Kidney epithelial cell (primary cell): ENCODE measurements at places on chromosomes 1 and 21. TPM values are rescaled to one million over a fixed set of nuclear protein-coding genes. Genes with fewer than 3 reads are reported as not detected.

The CSTB gene
- 27.9 and 28.4 TPM in 2 replicates for total RNA-seq

DNA sequence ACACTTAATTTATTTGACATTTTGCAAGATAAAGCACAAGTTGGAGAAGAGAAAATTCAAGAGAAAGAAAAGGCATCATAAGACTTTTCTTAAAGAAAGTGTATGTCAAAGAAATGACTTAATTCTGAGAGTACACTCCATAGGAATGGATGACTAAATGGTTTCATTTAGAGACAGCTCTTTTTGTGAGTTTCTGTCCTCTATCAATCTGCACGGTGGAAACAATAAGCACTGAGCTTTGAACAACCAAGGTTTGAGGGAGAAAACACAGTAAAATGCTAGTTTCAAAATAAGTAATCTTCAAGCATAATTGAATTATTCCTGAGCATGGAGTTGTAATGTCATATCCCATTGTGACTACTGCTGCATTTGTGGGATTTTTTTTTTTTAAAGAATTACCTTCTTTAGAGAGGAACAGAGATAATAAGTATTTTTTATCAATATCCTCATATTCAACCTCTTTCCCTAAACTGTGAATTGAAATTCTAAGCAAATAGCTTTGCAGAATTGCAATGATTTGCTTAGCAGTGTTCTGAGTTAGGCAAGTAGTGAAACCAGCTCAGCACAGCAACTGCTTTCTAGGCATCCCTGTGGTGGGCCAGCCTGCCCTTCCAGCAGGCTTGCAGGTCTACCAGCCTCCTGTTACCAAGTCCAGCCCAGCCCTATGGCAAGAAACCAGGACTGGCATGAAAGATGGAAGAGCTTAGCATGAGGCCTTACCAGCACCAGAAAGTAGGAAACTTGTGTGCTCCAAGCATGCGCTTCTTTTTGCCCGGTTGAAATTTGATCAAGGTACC, 38.2 kb downstream of the KCNJ6 start:
- no peak for DNase-seq

GRCh38 chr21:33121715-33122475, 52.0 kb downstream of the OLIG1 start:
- no peak for DNase-seq

- DNase-seq, result no peak
Observed at GRCh38 chr21:36456729-36457414, 23.1 kb downstream of the CLDN14 start.

GRCh38 chr1:234589064-234589800, 20.7 kb downstream of the IRF2BP2 start:
- no peak for DNase-seq

The AKNAD1 gene
- 1.8 TPM in 1 of 2 replicates, not detected in the other for total RNA-seq

The ZBTB8B gene
- total RNA-seq, result 0.07 and 0.13 TPM in 2 replicates

DNA sequence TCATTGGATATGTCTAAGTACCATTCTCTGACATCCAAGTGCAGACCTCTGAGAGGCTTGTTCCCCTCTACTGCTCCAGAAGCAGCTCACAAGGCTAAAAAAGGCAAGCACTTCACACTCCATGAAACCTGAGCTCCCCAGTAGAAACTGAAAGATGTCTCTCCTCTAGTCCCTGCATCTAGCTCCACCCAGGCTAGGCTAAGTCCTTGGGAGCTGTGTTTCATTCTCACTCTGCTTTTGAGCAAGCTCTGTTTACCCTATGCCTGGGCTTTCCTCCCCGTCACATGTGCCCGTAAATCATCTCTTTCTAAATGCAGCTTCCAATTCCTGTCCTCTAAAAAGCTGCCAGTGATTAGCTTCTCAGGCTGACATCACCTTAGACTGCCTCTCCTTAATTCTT, 39.0 kb downstream of the LRRC71 start:
- no peak for DNase-seq

DNA sequence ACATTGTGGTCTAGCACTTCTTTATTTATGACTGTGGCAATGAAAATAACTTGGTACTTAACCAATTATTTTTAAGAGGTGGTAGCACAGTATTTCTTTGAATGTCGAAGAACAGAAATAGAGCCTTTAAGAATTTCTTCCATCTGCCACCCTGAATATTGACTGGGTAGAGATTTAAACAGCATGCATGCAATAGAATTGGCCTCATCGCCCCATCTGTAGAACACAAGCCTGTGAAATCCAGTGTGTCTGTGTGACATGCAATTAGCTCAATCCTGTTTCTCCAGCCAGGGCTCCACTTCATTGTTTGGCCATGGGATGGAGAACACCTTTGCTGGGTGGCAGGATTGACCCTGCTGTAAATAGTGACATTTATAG, 17.1 kb upstream of the KLHDC8A start:
- no peak for DNase-seq

DNA sequence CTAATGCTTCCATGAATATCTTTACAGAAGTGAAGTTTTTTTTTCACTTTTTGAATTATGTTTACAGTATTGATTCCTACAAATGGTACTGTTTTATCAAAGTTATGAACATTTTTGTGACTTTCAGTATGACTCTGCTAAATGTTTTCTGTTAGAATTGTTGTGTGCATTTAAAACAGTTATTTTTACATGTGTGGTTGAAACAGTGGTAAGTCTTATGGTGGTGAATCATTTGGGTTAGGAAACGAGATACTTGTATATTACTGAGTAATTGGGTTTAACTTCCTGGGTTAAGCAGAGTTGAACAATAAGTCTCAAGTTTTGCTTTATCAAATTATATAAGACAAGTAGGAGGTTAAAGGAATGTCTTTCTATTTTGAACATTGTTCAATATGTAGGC, 66.8 kb downstream of the VPS13D start:
- DNase-seq, result peak; percentile 47

GRCh38 chr1:55375617-55376258, 160.6 kb upstream of the USP24 start:
- peak; percentile 2 for DNase-seq

- no peak for DNase-seq
Observed at GRCh38 chr1:155326020-155326526, 5.4 kb downstream of the RUSC1 start.

DNA sequence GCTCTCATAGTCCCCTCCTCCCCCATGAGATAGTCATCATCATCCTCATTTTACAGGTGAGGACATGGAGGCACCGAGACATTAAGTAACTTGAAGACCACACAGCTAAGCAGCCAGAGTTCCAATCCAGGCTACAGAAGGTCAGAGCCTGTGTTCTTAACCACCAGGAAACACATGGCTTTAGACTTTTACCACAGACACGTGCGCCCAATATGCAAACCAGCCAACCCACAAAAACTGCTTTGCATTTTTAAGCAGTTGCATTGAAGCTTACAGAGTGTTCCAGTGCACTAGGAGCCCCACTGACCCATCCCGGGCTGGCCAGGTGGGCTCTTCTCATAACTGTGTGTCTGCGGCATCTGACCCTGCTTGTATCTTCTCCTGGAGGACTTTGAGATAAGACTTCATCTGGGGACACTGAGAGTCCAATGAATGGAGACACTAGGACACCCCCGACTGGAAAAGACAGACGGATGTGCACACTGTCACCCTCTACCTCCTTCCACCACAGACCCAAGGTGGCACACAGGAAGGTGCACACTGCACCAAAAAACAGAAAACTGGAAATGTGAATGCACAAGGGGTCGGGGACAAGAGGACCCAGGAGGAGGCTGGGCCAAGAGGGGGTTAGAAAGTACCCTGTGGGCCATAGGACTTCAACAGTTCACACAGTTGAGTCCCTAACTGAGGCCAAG, 56.4 kb downstream of the ETS2 start:
- no peak for DNase-seq

The RGS21 gene
- total RNA-seq, result not detected in 2 replicates

DNA sequence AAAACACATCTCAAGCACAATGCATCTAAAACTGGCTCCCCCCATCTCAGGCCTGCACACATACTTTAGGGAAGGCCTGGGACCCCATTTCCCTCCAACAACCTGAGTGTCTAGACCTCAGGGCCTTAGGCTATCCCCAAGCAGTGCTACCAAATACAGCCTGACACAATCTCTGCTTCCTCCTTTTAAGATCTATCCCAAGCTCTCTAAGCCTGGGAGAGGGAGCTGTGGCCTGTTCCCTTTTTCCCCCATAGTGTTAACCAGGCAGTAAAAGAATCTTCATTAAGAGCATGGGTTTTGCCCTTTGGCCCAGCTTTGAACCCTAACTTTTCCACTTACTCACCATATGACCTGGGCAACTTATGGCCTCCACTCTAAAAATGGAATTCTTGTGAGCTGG, 10.8 kb upstream of the COL8A2 start:
- DNase-seq, result no peak

DNA sequence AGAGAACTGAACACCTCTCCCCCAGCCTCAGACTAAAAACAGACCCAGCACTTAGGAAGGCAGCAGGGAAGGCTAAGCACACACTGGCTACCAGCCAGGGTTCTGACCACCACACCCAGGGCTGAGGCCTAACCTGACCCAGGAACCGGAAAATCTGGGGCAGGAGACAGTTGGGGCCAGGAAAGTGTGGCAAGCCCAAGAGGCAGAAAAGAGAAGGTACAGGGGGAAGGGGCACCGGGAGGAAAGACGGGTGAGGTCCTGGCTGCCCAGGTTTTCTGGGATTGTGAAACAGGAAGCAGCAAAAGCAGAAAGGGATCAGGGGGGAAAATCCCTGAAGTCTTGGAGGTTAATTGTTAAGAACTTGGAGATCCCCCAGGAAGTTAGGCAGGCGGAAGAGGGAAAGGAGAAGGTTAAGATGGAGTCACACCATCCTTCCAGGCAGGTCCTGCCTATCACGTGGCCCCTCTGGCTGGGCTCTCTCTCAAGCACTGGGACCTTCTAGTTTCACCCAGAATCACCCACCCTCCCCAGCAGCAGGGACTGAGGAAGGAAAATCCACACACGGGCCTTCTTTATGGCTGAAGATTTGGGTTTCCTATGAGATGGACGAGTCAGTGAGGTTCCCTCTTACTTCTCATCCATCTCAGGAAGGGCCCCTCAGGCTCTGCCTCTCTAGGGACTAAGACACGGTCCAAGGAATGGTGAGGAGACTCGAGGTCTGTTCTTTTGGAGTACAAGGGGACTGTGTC, 2.6 kb downstream of the HDGF start:
- no peak for DNase-seq

DNA sequence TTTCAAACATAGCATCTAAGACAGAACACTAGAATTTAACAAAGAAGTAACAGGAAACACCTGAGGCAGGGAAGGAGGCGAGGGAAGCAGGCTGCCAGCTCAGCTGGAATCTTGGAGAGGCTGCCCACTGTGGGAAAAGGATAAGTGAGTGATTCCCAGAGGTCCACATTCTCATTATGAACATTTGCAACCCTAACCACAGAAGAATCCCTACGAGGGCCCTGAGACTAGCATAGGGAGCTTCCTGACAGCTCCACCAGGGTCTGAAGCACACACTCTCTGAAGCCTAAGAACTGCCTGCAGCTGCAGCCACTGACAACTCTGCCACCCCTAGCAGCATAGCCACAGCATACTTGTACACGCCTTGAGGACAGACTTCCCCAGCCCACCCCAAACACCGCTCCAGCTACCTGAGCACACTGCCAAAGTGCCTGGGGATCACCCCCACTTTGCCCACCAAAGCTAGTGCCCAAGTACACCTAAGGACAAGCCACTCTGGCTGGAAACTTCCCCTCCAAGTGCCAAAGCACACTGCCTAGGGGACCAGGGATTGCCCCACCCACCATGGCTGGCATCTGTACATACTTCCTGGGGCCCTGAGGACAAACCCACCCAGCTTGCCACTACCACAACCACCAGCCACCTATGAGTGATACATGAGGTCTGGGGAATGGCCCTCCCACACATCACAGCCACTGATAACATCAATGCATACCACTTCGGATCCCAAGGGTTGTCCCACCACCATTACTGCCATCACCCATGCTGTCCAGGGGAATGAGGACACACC, 76.6 kb upstream of the GUCA2A start:
- no peak for DNase-seq

DNA sequence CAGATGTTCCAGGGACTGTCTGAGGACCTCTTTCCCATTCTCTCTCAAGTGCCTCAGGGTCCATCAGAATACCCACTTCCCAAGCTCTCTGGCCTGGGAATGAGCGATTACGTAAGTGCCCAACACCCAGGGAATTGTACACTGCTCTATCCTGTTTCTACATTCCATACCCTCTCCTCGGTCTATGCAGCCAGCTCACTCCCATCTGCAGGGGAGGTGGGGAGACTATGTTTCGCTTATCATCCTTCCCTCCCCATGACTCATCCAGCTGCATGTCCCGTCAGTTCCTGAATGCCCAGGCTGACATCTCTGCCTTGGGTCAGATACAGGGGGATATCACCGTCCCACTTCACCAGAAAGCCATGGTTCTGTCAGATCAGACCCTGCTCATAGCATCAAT, 34.5 kb upstream of the CD1D start:
- no peak for DNase-seq

The CASZ1 gene
- 19.1 and 28.2 TPM in 2 replicates for total RNA-seq

DNA sequence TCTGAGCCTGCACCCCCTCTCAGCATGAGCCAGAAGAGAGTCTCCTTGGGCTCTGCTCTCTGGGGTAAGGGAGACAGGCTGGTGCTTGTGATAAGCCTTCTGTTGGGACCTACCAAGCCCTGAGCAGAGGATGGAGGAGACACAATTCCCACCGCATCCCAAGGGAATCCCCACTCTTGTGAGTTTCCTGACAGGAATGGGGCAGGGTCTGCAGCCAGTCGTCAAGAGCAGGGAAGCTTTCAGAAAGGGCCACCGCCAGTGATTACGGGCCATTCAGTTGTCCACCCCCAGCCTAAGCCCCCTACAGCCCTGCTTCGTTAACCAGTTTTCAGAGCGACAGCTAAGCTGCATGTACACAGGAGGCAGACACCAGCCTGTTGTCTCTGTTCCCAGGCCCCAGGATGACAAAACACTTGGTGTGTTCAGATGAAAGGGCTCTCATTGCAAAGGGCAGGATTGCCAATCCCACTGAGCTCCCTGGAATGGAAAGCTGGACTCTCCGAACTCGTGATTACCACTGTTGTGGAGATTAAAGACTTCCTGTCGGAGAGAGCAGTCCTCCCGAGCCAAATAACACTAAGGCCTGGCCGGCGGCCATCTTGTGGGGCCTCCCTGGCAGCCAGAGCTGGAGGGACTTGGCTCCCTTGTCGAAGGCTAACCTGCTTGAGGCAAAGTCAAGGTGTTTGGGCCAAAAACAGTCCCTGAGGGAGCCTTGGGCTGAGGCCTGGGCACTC, 37.4 kb upstream of the SLC30A1 start:
- DNase-seq, result no peak

DNA sequence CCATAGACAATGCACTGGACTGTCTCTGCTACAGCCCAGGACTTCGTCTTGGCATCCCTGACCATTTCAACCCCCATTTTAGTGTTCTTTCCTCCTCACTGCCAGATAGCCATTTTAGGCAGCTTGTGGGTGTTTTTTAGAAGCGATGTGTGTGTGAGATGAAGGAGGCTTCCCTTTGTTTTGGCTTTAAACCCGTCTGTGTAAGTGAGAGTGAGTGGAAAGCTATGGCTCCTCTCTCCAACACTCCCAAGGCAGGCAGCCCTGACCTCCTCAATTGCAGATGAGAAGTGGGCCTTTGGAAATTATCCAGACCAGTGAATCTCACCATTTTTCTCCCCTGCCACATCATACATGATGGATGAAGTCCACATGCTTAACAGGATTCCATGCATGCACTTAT, 70.3 kb upstream of the PGBD5 start:
- no peak for DNase-seq

The WDR4 gene
- 17.2 and 18.2 TPM in 2 replicates for total RNA-seq

GRCh38 chr1:115189814-115190539, 100.7 kb upstream of the TSPAN2 start:
- peak; percentile 90 for DNase-seq
